ENCODE measurements at places on chromosomes 13 and 19.

DNA sequence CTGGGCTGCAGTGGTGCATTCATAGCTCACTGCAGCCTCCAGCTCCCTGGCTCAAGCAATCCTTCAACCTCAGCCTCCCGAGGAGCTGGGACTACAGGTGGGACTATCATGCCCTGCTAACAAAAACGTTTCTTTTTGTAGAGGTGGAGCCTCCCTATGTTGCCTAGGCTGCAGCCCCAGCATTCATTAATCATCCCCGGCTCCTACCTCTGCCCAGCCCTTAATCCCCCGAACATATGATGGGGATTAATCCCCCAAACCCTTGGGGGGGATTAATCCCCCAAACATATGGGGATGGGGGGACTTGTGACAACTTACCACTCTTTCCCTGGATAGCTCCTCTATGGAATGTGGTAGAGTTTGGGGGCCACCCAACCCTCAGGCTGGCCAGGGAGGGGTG, 45.9 kb downstream of the SUGP2 start:
- DNase-seq, result no peak

DNA sequence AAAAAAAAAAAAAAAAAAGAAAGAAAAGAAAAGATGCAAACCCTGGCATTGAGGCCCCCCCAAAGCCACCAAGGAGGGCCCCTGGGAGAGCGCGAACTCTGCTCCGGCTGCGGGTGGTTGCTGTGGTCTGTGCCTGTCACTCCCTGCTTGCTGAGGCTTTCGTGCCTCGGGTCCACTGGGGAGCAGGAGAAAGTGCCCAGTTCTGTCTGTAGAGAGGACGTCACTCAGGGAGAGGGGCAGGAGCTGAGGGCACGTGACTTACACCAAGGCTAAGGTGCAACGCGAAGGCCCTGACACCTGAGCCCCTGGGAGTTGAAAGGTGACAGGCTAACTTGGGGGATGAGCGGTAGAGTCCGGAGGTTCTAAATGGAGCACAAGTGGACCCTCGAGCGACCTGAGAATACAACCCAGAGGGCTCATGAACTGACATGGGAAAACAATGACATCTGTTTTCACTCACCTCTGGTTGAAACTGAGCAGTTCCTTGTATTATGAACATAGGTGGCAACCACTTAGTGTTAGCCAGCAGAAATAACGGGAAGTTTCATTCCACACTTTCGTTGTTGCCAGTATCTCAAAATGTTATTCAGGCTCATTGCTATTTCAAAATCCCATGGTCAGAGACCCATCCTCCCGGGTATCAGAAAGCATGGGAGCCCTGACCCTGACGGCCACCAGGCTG, 69.2 kb upstream of the TM9SF2 start:
- peak; percentile 51 for DNase-seq

DNA sequence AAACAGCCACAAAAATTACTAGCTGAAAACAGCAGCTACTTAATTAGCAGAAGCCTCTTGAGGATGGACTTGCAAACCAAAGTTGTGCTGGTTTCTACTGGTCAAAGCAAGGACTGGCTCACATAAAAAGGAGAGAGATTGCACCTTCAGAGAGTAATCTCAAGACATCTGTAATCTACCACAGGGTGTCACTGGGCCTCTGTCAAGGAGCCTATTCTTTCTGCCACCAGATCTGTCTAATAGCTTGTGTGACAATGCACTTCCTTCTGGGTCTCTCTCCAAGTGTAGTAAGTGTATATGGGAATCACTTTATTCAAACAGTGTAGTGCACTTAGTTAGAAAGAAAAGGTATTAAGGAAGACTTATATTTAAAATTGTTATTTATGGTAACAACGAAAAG, 24.4 kb upstream of the ZNF561 start:
- DNase-seq, result no peak

DNA sequence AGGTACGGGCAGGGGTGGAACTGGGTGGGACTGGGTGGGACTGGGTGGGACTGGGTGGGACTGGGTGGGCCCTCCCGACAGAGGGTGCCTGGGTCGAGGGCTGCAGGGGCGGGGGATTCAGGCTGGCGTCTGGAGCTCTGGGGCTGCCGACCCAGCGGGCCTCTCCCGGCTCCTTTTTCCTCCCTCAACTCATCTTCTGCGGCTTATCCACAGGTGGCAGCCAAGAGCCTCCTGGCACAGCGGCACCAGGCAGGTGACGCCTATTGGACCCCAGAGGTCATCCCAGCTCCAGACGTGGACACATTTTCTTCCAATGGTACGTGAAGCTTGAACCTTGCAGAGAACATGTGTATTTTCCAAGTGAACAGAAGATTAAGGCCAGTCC, 533 bp downstream of the ZNF544 start:
- no peak for DNase-seq

DNA sequence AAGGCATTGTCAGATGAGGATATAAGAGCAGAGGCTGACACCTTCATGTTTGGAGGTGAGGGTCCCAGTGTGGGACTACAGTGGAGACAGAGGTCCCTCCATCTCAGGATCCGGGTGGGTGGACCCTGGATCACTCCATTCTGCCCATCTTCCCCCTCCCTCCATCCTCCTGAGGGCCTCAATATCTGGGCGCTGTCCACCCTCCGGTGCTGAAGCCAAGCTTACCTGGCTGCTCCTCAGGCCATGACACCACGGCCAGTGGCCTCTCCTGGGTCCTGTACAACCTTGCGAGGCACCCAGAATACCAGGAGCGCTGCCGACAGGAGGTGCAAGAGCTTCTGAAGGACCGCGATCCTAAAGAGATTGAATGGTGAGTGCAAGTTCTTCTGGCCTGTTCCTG, 11.9 kb downstream of the CYP4F12 start:
- no peak for DNase-seq

DNA sequence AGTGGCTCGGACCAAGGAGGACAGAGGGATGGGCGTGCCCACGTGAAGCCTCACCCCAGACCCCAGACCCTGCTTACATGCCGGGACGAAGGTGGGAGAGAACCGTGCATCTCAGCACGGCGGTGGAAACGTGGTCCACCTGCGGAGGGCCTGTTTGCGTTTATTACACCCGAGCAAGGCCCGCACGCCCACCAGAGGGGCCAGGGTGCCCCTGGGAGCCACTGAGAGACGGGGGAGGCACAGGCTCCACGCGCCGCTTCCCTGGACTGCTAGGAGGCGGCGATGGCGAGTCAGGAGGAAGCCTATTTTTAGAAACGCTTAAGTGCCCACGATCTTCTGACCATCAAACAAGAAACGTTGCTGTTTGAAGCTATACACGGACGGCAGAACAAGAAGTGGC, 80.7 kb downstream of the ATP11A start:
- no peak for DNase-seq

DNA sequence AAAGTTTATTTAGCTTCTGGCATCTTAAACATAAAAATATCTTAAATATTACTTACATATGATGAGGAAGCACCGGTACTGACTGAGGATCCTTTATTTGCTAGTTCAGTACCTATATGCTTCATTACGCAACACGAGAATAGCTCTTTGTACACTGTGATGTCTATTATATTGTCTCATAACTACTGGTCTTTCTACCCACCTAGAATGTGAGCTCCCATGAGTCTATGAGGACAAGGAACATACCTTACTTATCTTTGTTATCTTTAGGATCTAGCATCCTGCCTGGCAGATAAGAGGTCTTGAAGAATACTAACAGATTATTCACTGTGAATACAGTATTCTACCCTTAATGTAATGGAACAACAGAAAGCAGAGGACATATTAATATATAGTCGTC, 124.9 kb downstream of the DNAJC3 start:
- DNase-seq, result no peak

DNA sequence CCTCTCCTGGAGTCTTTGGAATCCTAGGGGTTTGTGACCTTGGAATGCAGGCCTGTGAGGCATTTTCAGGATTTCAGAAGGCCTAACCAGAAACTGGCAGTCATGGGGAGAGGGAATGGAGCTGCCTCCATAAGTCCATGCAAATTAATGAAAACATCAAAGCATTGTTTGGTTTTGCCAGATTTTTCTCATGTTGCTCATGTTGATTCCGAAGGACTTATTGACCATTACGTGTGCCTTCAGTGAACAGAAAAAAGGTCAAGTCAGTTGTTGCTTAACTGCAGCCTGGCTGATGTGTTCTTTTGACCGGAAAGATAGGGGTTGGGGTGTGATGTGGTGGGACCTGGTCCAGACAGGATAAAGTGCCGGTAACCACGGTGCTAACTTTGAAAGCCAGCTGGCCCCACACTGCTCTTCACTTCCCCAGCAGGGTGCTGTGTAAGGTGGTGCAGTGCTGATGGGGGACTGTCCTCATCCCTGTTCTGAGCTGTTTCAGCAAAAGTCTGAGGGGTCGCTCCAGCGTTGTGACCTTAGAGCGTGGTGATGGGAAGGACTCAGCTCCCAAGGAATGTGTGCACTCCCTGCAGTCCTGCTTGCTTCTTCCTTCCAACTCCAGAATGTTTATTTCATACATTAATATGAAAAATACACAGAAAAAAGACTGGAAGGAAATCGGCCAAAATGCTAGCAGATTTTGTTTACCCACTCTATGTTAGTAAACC, 3.5 kb downstream of the RNF113B start:
- DNase-seq, result no peak

GRCh38 chr19:3162418-3163229, 15.9 kb upstream of the S1PR4 start:
- no peak for DNase-seq

GRCh38 chr19:50659318-50660087, 10.3 kb downstream of the C19orf81 start:
- no peak for DNase-seq

DNA sequence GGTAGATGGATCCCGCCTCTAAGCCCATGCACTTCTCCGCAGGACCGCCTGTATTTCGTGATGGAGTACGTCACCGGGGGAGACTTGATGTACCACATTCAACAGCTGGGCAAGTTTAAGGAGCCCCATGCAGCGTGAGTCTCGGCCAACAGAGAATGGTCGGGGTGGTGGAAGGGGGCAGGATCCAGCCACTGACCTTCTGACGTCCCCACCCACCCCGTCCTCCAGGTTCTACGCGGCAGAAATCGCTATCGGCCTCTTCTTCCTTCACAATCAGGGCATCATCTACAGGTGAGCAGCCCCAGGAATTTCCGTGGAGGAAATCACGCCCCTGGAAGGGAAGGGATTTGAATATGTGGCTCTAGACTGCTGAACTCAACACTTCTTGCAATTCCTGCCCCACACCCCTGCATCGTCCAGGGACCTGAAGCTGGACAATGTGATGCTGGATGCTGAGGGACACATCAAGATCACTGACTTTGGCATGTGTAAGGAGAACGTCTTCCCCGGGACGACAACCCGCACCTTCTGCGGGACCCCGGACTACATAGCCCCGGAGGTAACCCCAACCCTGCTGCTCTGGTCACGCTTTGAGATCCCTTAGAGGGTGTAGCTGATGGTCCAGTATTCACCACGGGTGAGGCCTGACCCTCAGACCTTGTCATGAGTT, 8.8 kb upstream of the CACNG7 start:
- DNase-seq, result no peak

GRCh38 chr19:17722655-17723240, 3.5 kb downstream of the MAP1S start:
- DNase-seq, result no peak

DNA sequence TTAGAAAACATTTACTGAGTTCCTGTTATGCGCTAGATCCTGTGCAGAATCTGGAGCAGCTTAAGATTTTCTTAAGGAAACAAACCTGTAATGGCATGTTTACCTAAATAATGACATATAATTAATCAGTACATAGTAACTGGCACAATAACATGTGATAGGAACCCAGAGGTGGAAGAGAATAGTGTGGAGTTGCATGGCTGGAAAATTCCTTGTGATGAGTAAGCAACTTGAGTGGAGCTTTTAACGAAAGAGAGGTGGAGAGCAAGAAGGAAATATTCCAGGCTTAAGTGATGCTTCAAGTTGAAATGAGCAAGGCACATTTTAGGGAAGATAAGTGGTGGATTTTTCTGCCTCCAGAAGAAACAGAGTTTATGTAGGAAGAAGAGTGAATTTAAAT, 9.2 kb upstream of the GPC5 start:
- DNase-seq, result no peak

GRCh38 chr13:22073718-22074117, 402.8 kb downstream of the FGF9 start:
- DNase-seq, result no peak

DNA sequence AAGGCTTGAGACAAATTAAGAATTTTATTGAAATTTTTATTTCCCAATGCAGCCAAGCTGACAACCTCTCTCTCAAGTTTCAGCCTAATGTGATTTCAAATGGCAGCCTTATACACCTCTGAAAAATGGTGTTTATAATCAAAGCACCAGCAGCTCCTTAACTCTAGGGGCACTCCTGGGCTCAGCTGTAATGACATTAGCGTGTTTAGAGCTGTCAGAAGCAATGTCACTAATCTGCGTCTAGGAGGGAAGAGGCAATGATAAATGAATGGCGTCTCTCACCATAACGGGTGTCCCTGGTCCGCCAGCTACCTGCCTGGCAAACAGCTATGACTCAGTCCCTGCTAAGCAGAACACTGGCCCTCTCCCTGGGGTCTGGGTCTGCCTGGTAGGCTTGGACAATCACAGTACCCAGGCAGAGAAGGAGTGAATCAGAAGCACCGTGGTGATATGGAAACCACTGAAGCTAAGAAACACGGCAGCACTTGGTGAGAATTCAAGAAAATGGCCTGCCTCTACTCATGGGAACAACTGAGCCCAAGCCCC, 131.8 kb upstream of the VSTM2B start:
- no peak for DNase-seq

DNA sequence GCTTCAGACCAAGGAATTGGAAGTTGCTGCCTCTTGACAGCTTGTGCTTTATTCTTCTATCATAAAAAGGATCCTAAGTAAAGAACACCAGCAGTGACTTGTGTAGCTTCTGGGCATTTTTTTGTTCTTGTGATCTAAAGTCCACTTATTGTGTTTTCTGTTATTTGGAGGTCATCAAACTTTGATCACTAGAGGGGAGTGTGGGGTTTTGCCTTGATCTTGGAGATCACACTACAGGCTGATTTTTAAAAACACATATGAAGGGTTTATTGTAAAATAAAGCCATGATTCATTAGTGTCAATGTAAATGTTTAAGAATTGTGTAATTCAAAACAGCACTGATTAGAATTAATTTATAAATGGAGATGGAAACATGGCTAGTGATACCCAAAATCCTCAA, 328.7 kb upstream of the EDNRB start:
- DNase-seq, result no peak

DNA sequence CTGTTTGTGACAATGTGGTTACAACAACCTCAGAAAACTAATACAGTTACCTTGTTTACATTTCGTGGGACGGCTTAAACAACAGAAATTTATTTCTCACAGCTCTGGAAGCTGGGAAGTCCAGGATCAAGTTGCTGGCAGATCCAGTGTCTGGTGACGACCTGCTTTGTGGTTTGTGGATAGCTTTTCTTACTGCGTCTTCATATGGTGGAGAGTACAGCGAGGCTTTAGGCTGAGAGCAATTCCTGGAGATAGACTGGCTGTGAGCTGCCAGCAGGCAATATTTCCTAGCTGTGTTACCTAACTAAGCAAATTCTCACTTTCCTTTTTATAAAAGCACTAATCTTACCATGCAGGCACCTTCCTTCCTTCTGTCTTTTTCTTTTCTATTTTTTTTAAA, 1203.5 kb upstream of the PRR20A start:
- DNase-seq, result no peak

Measured in activated B cell treated with CpG ODN at 0.5 μM for 24 hours (primary cell).